ENCODE measurements at places on chromosomes 1 and 21. TPM values are rescaled to one million over a fixed set of nuclear protein-coding genes. Genes with fewer than 3 reads are reported as not detected.

The EPS8L3 gene
- total RNA-seq, result not detected

The ZNHIT6 gene
- total RNA-seq, result 15.6 TPM

The DNMT3L gene
- not detected for total RNA-seq

The KCNQ4 gene
- 1.3 TPM for total RNA-seq

The MRTO4 gene
- total RNA-seq, result 29.3 TPM

The FBLIM1 gene
- 18.6 TPM for total RNA-seq
